ENCODE measurements at places on chromosomes 12 and 14.

- no peak for DNase-seq
Measured at GRCh38 chr12:2644683-2645405, 149.9 kb upstream of the FKBP4 start.

DNA sequence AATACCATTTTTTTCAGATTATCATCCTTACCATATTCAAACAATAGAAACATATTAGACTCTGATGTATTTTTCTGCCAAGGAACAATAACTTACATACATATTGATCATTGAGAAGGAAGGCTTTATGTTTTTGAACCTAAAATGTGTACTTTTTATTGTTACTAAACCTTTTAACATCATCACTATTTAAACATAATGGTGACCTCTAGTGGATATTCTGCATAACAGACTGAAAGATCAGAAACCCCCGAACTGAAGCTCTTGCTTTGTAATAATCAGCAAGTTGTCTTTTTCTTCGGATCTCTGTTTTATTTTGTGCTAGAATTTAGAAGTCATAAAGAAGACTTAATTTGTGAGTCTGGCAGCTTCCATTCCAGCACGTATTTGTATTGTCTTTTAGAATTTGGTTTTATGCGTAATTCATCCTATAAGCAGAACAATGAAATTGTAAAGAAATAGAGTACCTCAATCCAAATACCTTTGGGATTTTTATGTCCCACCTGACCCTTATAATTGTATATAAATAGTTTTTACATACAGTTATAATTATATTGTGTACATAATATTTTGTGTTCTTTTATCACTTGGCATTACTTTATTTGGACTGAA lies 125.9 kb upstream of the ATF1 start:
- no peak for DNase-seq

DNA sequence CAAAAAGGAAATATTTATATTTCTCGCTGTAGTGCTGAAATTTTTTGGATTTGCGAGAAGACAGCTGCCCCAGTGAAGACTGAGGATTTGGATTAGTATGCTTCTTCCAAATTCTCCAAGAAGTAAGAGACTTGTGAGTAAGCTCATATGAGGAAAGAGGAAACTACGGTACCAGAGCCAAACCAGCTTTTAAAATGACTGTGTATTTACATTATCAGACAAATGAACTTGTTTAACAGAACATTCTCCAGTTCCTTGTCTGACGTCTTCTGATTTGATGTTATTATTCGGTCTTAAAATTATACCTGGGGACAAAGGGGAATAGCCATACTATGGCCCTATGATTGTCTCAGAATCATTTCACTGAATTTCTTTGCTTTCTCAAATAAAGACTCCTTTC lies 8.0 kb downstream of the CLEC12B start:
- no peak for DNase-seq

DNA sequence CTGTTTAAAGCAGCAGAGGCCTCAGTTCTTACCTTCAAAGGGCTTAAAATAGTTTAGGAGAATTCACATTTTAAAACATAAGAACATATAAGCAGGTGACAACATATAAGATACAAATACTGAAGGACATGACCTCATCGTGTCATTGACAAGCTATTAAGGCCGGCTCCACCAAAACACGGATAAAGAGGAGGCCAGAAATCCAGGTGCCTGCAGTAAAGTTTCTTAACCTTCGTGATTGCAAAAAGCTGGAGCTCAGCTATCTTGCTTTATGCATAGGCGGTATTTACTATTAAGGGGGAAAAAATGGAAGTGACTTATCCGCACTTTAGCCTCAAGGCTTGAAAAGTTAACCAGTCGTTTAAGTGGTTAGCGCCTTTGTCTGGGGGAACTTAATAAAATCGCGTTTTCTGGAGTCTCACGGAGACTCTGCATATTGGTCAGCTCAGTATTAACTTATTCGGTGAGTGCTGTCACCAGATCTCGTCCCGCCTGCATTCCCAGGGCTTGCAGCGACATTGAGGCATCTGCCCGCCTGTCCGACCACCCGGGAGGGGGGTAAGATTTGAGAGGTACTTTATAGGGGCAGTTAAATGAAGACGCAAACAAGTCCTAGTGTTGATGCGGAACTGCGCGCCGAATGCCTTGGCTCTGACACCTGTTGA lies 1.1 kb upstream of the SP1 start:
- no peak for DNase-seq

DNA sequence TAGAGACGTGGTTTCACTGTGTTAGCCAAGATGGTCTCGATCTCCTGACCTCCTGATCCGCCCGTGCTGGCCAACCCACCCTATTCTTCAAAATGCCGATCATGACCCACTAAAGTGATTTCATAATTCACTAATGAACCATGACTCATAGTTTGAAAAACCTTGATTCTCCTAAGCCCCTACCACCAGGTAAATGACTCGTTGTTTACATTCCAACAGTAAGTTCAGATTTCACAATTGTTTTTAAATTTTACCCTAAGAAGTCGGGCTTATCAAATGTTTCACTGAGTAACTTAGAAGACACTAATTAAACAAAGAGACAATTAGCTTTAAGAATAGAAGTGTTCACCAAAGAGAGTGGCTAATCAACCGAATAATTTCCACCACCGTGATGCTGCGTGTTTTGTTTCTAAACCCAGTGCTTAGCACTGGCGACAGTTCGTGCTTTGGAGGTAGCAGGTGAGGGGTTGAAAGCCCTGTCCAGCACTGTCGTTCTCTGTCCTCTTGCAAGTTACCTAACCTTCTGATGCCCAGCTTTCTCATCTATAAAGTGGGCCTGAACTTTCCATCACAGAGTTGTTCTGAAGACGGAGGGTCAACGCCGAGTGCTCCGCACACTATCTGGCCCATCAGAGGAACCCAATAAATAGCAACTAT lies 136.5 kb downstream of the NTF3 start:
- no peak for DNase-seq

GRCh38 chr14:46369391-46369790 lies 282.2 kb downstream of the RPL10L start:
- no peak for DNase-seq

- no peak for DNase-seq
Measured at GRCh38 chr12:65010437-65010836, 110.7 kb downstream of the WIF1 start.

DNA sequence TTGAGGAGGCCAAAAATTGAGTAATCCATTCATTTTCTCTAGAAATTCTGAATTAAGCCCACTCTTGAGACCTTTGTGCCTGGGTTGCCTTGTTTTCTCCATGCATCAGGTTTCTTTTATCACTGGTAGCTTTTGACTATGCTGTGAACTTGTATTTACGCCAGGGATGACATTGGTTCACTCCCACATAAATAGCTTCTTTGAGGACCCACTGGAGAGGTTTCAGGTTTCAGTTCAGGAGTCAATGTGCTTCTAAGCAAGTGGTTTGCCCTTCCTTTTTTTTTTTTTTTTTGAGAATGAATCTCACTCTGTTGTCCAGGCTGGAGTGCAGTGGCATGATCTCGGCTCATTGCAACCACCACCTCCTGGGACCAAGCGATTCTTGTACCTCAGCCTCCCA lies 10.2 kb upstream of the SLC17A8 start:
- DNase-seq = no peak

DNA sequence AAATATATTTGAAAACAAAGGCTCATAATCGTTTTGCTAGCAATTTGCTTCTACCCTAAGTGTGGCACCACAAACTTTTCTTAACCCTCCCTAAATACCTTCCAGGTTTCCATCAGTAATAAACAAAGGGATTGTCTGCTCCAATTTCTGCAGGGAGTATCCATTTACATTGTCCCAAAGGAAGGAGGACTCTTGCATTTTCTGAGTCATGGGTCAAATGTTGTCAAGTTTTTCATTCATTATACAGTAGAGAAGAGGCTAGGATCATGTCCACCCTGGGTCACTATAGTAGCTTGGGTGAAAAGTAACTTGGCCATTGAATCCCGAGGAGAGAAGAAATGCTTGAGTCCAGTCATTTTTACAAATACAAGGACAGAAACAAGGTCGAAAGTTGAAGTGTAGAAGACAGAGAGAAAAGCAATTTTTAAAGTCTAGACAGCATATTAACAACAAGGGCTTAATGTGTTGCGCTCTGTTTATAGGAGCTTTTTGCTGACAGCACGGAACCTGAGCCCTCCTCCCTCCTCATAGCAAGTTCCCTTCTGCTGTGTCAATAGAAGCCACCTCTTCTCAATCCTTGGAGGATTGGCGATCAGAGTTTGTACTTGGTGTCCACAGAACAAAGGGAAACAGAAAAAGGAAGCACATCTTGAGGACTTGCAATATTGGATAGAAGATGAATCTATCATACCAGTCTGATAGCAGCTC lies 53.1 kb downstream of the TMEM30B start:
- no peak for DNase-seq

DNA sequence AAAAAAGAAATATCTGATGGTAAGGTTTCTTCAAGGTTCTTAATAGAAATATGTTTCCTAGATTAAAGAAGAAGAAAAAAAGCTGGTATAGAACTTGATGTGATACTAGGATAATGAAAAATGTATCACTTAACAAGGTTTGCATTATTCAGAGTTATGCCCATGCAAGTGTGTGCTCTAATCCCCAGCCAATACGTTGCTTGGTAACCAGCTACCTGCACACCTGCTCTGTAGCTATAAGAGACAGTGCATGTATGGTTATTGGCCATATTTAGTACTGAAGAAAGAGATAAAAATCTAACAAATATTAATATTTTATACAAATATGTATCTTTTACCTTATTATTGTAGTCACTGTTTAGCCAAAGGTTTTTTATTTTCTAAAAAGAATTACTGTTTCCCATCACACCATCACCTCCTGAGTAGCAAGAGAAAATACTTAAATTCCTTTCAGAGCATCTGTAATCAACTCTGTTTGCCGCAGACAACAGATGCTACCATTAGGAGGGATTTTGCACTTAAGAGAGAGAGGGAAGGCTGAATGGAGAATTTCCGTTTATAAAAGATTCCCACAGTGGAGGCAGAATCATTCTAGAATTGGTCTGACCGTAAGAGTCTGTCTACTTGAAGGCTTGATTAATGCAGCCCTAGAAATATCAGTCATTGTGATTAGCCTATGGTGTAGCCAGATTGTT lies 115.6 kb downstream of the NEDD1 start:
- DNase-seq = no peak

- DNase-seq = no peak
Measured at GRCh38 chr12:40309001-40309400, 84.2 kb downstream of the LRRK2 start.

GRCh38 chr12:6635375-6635855 lies 344 bp downstream of the LPAR5 start:
- DNase-seq = no peak

- DNase-seq = no peak
Measured at GRCh38 chr12:64743206-64743605, 16.0 kb downstream of the GNS start.

DNA sequence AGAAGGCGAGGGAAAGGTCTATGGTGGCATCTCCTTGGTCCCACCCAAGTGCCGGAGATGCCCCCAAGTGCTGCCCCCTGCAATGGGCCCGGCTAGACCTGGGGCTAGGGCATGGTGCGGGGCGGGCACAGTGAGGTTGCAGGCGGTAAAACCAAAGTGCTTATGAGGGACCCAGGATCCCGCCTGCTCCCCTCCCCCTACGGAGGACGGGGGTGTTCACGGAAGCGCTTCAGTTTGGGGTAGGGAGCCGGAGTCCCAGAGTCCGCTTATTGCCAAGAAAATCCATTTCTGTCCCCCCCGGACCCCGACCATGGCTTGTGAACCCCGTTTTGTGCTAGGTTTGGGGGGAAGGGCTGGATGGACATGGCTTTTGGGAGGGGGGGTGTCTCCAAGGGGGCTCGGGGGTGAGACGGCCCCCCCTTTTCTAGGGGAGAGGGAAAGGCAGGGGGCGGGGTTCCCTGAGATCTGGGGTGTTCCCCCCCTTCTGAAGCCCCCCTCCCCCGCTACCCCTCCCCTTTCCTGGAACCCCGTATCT lies 5.4 kb upstream of the GPR84 start:
- DNase-seq = no peak

DNA sequence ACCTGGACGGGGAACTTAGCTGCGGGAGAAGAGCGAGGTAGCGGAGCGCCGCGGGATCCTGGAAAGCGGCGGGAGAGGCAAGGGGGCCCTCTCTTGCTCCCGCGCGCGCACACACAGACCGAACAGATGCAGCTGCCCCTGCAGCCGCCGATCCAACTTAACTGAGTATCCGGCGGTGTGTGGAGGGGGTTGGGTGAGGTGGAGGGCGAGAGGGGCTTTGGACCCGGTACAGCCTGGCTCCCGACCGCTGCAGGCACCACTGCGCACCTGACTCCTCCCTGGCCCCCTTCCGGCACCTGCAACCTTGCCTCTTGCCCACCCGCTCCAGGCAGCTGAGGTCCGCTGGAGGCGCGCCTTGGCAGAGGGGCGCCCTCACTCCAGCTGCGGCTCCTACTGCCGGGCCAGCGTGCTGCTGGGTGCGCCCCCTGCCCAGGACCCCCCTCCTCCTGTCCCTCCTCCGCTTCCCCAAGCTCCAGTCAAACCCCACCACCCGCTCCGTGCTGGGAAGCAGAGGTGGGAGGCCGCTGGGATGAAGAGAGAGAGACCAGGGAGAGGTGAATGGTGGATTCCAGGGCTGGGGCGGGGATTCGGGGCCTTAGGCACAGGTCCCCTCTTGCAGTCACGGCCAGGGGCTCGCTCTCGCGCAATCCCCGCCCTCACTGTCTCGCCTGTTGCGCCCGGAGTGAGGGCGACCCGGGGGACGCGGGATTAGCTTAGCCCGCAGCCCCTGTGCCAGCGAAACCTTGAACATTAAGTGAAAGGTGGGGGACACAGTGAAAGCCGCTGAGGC lies 2.6 kb downstream of the DIO3 start:
- no peak for DNase-seq

DNA sequence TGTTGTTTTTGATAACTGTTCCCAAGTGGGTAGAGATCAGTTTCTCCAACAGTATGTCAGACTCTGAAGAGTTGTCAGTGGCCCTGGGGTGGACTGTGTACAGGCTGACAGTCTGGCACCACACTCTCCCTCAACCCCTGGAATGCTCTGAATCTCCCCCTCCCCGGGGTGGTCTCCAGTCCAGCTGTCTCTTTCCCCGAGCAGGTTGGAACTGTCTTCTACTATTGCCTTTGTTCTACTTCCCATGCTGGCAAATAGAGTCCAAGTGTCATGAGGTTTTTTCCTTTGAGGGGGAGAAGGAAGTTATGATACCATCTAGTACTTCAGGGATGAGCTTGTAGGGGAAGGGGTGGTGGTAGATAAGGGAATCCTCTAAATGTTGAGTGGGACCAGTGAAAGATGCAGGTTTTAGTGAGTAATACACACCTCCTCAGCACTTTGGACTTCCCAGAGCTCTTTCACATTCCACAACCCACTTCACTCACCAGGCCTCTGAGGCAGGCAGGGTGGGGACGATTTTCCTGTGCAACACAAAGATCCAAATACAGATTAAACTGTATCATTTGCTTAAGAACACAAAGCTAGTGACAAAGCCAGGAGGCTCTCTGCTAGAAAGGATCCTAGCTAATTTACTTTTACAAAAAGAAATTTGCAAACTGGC lies 170.7 kb upstream of the GZMB start:
- DNase-seq = no peak
